ENCODE measurements at places on chromosomes 2 and 18.

DNA sequence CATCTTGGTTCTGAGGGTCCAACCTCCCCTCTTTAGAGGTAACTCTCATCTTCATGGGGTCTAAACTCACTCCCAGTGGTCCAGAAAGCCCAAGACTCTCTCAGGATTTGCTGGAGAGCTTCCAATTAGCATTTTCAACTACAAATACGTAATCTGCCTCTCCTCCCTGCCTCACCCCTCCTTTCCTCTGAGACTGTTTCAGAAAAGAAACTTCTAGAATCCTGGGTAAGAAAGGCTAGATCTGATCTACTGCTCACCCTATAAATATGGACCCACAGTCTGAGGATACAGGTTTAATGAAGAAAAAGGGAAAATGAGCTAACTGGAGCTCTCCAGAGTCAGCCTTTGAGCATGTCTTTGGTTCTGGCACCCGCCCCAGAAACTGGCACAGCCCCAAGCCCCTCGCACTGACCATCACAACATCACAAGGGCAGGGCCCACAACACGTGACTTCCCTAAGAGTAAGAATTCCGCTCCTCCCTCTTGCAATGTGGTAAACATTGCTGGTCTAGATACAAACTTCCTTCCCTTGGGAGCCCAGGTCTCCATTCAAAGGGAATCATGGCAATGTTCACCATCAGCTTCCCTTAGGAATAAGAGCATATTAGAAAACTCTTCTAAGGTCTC lies 21.7 kb upstream of the IHH start:
- DNase-seq: no peak

DNA sequence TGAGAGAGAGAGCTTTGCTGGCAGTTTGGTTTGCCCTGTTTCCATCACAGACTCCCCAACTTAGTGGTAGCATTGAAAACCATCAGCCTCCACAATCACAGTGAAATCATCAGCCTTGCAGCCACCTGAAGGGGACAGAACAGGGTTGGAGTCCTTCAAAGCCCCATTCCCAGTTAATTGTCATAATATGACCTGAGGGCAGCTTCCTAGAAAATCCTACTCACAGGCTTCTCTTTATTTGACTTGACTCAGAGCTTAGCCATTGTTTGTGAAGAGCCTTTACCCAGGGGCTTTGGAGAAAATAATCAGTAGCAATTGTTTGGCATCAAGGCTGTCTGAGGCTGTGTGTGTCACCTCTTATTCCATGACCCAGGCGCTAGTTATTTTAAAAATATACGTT lies 308.7 kb downstream of the CBLN2 start:
- no peak for DNase-seq

GRCh38 chr18:64202863-64203262 lies 54.0 kb upstream of the LINC00305 start:
- no peak for DNase-seq

DNA sequence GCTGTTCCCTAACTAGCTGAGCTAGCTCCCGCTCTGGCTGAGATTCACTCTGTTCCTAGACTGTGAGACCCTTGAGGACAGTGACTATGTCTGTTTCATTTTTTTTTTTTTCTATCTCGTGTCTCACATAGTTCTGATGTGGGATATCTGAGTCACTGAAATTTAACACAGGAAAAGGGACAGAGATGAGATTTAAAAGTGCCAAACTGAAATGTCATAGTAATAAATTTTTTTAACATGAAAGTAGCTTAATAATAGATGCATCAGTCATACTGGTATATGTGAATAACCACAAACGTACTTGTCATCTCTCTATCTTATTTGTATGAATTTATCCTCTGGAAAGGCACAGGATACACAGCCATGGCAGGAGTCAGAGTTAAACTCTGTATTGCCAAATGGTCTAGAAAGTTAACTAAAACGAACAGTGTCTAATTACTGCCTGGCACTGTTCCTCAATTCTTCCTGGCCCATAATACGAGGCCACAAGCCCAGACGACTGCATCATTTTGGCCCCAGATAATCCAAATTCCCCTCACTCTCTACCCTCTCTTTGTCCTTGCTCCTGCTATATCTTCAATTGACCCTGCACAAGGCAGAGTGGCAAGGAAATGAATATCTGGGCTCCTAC lies 87.5 kb downstream of the SATB2 start:
- no peak for DNase-seq

DNA sequence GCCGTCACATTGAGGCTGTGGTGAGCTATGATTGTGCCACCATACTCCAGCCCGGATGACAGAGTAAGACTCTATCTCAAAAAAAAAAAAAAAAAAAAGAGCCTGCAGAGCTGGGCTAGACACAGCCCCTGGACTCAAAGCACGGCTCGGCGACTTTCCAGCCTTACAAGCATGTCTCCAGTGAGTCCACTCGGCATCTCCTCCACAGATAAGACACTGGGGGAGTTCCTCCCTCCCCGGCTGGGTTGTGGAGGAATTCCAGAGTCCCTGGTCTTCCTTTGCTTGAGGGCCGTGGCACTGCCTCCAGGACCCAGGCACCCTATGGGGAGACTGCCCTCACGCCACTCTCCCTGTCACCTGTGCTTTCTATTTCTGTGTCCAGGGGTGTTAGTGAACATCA lies 30.9 kb upstream of the RPL31 start:
- no peak for DNase-seq

- DNase-seq: peak; percentile 58
These were observed 1.6 kb downstream of the ZNF516 start for GRCh38 chr18:76493213-76494161.

- DNase-seq: no peak
These were observed 22.9 kb downstream of the WIPF1 start for GRCh38 chr2:174574657-174575056.
